ENCODE measurements at places on chromosomes 1 and 21. TPM values are rescaled to one million over a fixed set of nuclear protein-coding genes. Genes with fewer than 3 reads are reported as not detected.

DNA sequence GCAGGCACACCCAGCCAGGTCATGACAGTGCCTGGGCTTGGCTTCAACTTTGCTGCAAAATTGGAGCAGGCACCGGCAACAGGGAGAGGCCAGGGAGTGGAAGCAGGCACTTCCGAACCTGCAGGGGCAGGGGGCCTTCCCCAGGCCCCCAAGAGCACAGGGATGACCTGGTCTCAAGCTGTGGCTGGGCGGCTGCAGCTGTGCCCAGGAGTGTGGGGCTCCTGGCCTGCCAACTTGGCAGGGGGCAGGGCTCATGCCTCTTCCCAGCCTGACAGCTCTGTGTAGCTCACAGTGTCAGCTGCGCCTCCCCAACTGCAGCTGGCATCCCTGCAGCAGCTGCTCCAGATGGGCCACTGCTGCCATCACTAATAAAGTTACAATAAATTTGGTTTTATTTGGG lies 51.5 kb upstream of the SCYL3 start:
- DNase-seq: no peak
- no peak overlapping the region for H3K4me3 ChIP-seq
- no peak overlapping the region for H3K27ac ChIP-seq
- peaks cover 9% of the 10 kb centered on the region for H3K4me1 ChIP-seq
- peaks cover 12% of the 10 kb centered on the region for H3K36me3 ChIP-seq
- no peaks in the 10 kb centered on the region for H3K27me3 ChIP-seq

- no peak overlapping the region for H3K27ac ChIP-seq
- H3K27me3 ChIP-seq: no peaks in the 10 kb centered on the region
- no peaks in the 10 kb centered on the region for H3K36me3 ChIP-seq
- H3K4me1 ChIP-seq: no peaks in the 10 kb centered on the region
- peak; percentile 62 for DNase-seq
- no peak overlapping the region for H3K4me3 ChIP-seq
Measured at GRCh38 chr1:46790446-46791101, 8.3 kb upstream of the CYP4B1 start.

The THEM5 gene
- total RNA-seq: not detected

- H3K36me3 ChIP-seq: peaks cover 86% of the 10 kb centered on the region
- H3K27me3 ChIP-seq: no peaks in the 10 kb centered on the region
- no peak overlapping the region for H3K4me3 ChIP-seq
- H3K4me1 ChIP-seq: no peaks in the 10 kb centered on the region
Measured at GRCh38 chr1:31348449-31348848, 24.4 kb downstream of the FABP3 start.

DNA sequence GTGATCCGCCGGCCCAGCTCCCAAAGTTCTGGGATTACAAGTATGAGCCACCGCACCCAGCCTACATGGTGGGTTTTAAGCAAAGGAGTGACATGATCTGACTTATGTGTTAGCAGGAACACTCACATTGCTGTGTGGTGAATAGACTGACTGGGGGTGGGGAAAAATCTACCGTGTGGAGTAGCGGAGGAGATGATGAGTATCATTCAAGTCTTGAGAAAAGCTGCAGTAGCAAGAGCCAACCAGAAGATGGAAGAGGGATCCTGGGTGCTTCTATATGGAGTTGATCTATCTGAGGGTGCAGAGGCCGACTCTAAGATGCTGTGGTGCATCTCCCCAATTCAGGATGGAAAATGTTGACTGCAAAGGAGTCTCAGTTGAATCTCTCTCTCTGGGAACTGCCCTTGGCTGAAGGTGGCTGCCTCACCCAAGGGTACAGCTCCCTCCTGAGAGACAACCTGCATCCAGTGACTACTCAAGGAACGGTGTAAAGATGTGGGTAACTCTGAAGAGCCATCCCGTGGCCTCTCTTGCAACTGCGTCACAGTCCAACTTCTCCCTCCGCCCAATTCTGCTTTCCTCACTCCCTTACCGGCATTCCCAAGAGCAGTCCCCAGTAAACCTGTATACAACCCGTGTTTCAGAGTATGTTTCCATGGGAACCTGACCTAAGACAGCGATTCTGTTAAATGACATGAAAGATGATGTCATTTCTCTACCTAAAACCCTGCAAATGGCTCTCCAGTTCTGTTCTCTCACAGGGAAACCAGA lies 7.4 kb upstream of the B3GALNT2 start:
- no peak for DNase-seq
- no peak overlapping the region for H3K4me3 ChIP-seq
- no peaks in the 10 kb centered on the region for H3K27me3 ChIP-seq
- H3K27ac ChIP-seq: no peak overlapping the region

DNA sequence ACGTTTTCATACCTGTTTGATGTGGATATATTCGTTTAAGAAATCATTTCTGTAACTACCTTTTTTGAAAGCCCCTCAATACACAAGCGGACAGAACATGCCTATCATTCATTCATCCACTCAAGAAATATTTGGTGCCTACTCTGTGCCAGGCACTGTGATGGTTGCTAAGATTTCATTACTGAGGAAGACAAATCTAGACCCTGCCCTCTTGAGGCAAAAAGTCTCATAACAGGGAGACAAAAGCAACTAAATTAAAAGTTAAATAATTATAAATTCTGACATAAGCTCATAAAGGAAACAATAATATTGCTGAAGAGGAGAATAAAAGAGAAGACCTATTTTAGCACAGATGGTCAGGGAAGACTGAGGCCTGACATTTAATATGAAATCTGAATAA lies 203.5 kb upstream of the ZNHIT6 start:
- no peaks in the 10 kb centered on the region for H3K36me3 ChIP-seq
- H3K27me3 ChIP-seq: no peaks in the 10 kb centered on the region
- H3K27ac ChIP-seq: no peak overlapping the region
- H3K4me1 ChIP-seq: no peaks in the 10 kb centered on the region

The PCP4 gene
- total RNA-seq: 172 TPM

GRCh38 chr1:7960867-7961215 lies 670 bp upstream of the PARK7 start:
- H3K27me3 ChIP-seq: no peaks in the 10 kb centered on the region
- peak overlapping the region; percentile 96 for H3K4me3 ChIP-seq
- H3K27ac ChIP-seq: peak overlapping the region; percentile 97

- no peak overlapping the region for H3K27ac ChIP-seq
- no peak for DNase-seq
- no peaks in the 10 kb centered on the region for H3K4me1 ChIP-seq
- no peak overlapping the region for H3K4me3 ChIP-seq
Measured at GRCh38 chr1:172870901-172871606, 179.7 kb downstream of the TNFSF18 start.

DNA sequence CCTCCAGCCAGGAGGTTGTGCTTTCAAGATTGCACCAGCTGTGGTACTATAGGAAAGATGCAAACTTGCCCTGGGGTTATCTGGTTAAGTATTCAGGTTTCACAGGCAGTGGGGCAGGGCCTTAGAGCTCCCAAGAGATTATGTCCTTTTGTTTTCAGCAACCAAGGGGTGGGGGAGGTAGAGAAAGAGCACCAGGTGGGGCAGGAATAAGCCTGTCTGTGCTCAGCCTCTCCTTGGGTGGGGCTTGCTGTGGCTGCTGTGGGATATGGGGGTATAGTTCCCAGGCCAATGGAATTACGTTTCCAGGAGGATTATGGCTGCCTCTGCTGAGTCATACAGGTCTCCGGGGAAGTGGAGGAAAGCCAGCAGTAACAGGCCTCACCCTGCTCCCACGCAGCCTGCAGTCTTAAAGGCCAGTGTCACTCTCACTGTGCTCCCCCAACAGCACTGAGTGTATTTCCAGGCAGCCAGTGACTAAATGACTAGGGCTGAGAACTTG lies 508.6 kb downstream of the RWDD3 start:
- no peak for DNase-seq
- H3K27me3 ChIP-seq: no peaks in the 10 kb centered on the region
- H3K4me3 ChIP-seq: no peak overlapping the region
- H3K4me1 ChIP-seq: no peaks in the 10 kb centered on the region

DNA sequence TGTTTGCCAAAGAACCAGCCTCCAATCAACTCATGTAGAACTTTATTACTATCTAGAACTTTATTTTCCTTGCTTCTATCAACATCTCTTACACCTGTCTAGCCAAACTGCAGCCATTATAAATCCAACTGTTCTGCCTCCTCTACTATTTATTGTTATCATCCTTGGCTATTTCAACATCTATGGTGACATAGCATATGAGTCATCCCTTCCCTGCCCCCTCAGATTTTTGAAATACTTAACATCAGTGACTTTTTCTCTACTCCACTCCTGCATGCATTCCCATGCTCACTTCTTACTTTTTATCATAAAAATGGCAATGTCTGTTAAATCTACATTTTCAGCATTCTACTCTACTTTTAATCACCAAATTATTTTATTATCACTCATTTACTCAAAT lies 544.9 kb upstream of the NEGR1 start:
- H3K27me3 ChIP-seq: no peaks in the 10 kb centered on the region
- H3K27ac ChIP-seq: no peak overlapping the region
- no peak overlapping the region for H3K4me3 ChIP-seq
- no peaks in the 10 kb centered on the region for H3K4me1 ChIP-seq
- H3K36me3 ChIP-seq: no peaks in the 10 kb centered on the region

The TEX38 gene
- not detected for total RNA-seq

Data from esophagus muscularis mucosa (tissue), 4 donors.